Activated T-cell treated with anti-CD3 and anti-CD28 coated beads, Interleukin-2, amount 50 U/mL, for 24 hours (primary cell): ENCODE measurements at places on chromosomes 6 and 20.

GRCh38 chr20:13325033-13325432 is 104.0 kb downstream of the ISM1 start:
- peaks cover 8% of the 10 kb centered on the region for H3K4me1 ChIP-seq
- H3K36me3 ChIP-seq: no peaks in the 10 kb centered on the region
- peaks cover 29% of the 10 kb centered on the region for H3K27me3 ChIP-seq
- no peak for DNase-seq

GRCh38 chr6:137102851-137103492 is 58.2 kb upstream of the IL20RA start:
- H3K27me3 ChIP-seq: no peaks in the 10 kb centered on the region
- no peaks in the 10 kb centered on the region for H3K36me3 ChIP-seq
- DNase-seq: no peak
- H3K27ac ChIP-seq: peak overlapping the region; percentile 20

- H3K4me1 ChIP-seq: peaks cover 74% of the 10 kb centered on the region
- peak overlapping the region; percentile 23 for H3K27ac ChIP-seq
- peak overlapping the region; percentile 18 for H3K4me3 ChIP-seq
- DNase-seq: no peak
Observed at GRCh38 chr6:14121936-14122344, 4.4 kb downstream of the CD83 start.

GRCh38 chr20:57023007-57023406 is 243.4 kb downstream of the BMP7 start:
- H3K4me1 ChIP-seq: no peaks in the 10 kb centered on the region
- DNase-seq: no peak
- H3K4me3 ChIP-seq: no peak overlapping the region

DNA sequence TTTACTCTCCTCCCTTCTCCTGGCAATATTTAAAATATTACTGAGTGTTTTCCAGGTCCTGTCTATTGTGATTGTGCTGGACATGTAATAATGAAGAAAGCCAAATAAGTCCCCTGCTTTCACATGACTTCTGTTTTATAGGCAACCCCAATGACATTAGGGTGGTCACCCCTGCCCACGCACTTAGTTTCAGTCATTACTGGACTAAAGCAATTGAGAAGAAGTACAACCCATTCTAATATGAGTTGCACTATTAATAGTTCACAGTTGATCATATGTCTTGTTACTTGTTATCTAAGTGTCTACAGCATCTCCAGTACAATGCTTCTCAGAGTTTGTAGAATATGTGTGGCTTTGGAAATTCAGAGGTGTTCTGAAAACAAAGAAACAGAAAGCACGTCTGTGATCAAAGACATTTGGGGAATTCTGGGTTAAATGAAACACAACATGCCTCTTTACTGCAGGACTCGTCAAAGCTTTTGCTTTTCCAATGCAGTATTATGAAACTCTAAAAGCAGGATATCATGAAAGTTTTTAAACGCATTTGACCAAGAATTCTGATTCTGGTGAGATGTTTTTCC is 789.5 kb downstream of the DHX35 start:
- no peaks in the 10 kb centered on the region for H3K27me3 ChIP-seq
- no peaks in the 10 kb centered on the region for H3K4me1 ChIP-seq
- DNase-seq: no peak
- H3K36me3 ChIP-seq: no peaks in the 10 kb centered on the region
- H3K4me3 ChIP-seq: no peak overlapping the region

DNA sequence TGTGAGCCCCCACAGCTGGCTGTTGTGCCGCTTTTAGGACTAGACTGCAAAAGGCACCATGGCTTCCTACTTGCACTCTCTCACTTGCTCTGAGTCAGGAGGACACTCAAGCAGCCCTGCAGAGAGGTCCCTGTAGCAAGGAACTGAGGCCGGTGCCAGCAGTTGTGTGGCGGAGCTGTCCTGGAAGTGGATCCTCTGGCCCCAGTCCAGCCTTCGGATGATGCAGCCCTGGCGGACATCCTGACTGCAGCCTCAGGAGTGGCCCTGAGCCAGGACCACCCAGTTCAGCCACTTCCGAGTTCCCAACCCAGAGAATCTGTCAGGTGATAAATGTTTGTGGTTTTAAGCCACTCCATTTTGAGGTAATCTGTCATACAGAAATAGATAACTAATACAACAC is 17.5 kb downstream of the CTCFL start:
- H3K4me1 ChIP-seq: no peaks in the 10 kb centered on the region
- no peak overlapping the region for H3K4me3 ChIP-seq
- peaks cover 29% of the 10 kb centered on the region for H3K27me3 ChIP-seq
- no peaks in the 10 kb centered on the region for H3K36me3 ChIP-seq

- H3K27me3 ChIP-seq: peaks cover 53% of the 10 kb centered on the region
- H3K36me3 ChIP-seq: no peaks in the 10 kb centered on the region
- peak overlapping the region; percentile 23 for H3K4me3 ChIP-seq
- no peak overlapping the region for H3K27ac ChIP-seq
- peak; percentile 55 for DNase-seq
Observed at GRCh38 chr20:45098103-45098773, 2.7 kb downstream of the KCNS1 start.

- no peak overlapping the region for H3K4me3 ChIP-seq
- H3K27me3 ChIP-seq: no peaks in the 10 kb centered on the region
- no peaks in the 10 kb centered on the region for H3K36me3 ChIP-seq
- DNase-seq: no peak
Observed at GRCh38 chr20:61875221-61875885, 190.3 kb downstream of the TAF4 start.

- DNase-seq: no peak
- H3K4me3 ChIP-seq: no peak overlapping the region
- no peaks in the 10 kb centered on the region for H3K4me1 ChIP-seq
- no peaks in the 10 kb centered on the region for H3K36me3 ChIP-seq
- H3K27ac ChIP-seq: no peak overlapping the region
- peaks cover 34% of the 10 kb centered on the region for H3K27me3 ChIP-seq
Observed at GRCh38 chr6:99790679-99791078, 184.0 kb downstream of the PRDM13 start.

- H3K27me3 ChIP-seq: no peaks in the 10 kb centered on the region
- no peak overlapping the region for H3K4me3 ChIP-seq
- DNase-seq: peak; percentile 49
- peaks cover 17% of the 10 kb centered on the region for H3K36me3 ChIP-seq
Observed at GRCh38 chr6:157864185-157864761, 41.2 kb downstream of the SNX9 start.

DNA sequence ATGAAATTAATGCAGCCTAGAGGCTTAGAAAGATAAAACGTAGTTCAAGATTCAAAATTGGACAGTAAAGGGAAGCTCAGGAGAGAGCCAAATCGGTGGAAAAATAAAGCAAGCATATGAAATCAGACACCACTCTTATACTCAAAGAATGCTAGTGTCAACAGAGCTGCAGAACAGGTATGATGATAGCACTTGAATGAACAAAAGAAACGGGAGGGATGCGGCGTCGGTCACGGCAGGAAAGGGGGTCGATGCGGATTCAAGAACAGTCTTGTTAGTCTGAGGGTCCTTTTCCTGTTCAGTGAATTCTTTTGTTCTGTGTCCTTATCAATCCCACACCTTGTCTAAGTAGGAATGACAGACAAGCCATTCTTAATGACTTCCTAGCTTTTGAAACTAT is 114.4 kb downstream of the FOXC1 start:
- no peak overlapping the region for H3K4me3 ChIP-seq
- H3K36me3 ChIP-seq: peaks cover 33% of the 10 kb centered on the region
- no peaks in the 10 kb centered on the region for H3K4me1 ChIP-seq
- no peak overlapping the region for H3K27ac ChIP-seq
- no peaks in the 10 kb centered on the region for H3K27me3 ChIP-seq
- no peak for DNase-seq

GRCh38 chr6:99993533-99994251 is at the start of gene MCHR2:
Gene MCHR2 (minus strand): TSS chr6:99994223. CDS start chr6:99956147, 38,076 bp downstream.
- H3K36me3 ChIP-seq: no peaks in the 10 kb centered on the region
- peaks cover 54% of the 10 kb centered on the region for H3K27me3 ChIP-seq
- H3K27ac ChIP-seq: no peak within 1 kb of the TSS
- DNase-seq: no peak

- H3K27me3 ChIP-seq: no peaks in the 10 kb centered on the region
- no peaks in the 10 kb centered on the region for H3K36me3 ChIP-seq
- no peak for DNase-seq
- no peak overlapping the region for H3K4me3 ChIP-seq
- no peak overlapping the region for H3K27ac ChIP-seq
Observed at GRCh38 chr6:63862486-63863198, 227.0 kb downstream of the PHF3 start.

DNA sequence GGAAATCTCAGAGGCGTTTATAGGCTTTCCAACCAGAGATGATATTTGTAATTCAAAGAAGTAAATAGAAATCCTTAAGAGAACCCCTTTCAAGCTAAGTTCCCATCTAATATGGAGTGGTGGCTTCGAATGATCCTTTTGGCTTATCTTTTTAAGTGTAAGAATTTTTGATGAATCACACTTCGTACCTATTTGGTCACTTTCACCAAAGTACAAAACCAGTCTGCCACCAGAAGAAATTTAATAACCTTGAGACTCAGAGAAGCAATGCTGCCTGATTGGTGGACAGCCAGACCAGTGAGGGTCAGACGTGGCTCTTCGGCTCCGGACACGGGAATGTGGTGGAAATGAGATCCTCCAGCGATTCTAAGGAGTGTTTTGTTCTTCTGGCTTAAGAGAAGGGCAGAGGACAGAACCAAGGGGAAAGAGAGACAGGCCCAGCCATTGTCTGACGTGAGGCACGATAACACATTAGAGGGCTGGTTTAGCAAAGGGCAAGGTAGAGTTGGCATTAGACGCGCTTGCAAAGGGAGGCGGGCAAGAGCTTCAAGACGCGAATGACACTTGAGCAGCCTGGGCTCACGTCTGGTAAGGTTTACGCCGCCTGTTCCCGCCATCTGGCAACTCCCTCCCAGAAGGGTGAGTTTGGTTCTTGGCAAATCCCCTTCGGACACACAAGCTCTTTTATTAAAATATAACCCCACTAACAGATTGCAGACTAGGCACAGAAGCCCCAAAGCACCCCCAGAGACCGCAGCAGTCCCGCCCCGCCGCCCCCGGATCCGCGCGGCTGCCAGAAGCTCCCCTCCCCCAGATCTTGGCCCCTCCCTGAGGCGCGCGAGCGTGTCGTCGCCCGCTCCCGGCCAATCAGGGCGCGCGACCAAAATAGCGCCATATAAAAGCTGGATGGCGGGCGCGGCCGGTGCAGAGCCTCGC is 50.0 kb upstream of the EZR start:
- DNase-seq: peak; percentile 98
- peak overlapping the region; percentile 100 for H3K27ac ChIP-seq
- no peaks in the 10 kb centered on the region for H3K27me3 ChIP-seq
- H3K36me3 ChIP-seq: no peaks in the 10 kb centered on the region

- no peak overlapping the region for H3K27ac ChIP-seq
- DNase-seq: no peak
- no peaks in the 10 kb centered on the region for H3K36me3 ChIP-seq
- peaks cover 6% of the 10 kb centered on the region for H3K27me3 ChIP-seq
- H3K4me3 ChIP-seq: no peak overlapping the region
Observed at GRCh38 chr6:49606721-49607390, 29.8 kb downstream of the RHAG start.

GRCh38 chr6:160464744-160465143 is 116.6 kb downstream of the SLC22A3 start:
- no peaks in the 10 kb centered on the region for H3K36me3 ChIP-seq
- H3K27me3 ChIP-seq: peaks cover 32% of the 10 kb centered on the region
- H3K4me1 ChIP-seq: peaks cover 53% of the 10 kb centered on the region
- H3K27ac ChIP-seq: no peak overlapping the region

DNA sequence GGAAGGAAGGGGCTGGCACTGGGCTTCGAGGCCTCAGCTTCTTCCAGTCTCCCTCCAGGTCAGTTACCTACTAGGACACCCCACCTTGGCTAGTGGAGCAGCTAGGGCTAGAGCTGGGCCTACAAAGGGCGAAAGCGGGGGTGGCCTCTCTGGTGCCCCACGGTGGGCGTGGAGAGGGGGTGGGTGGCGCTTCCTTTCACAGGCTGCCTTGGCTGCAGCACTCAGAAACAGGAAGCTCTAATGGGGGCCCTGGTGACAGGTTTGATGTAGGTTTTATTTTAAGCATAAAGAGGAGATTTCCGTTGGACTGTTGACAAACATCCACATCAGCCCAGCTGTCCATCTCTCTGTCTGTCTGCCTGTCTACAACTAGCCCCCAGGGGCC is 13.4 kb downstream of the FAM110A start:
- peak overlapping the region; percentile 92 for H3K27ac ChIP-seq
- DNase-seq: peak; percentile 67
- peaks cover 8% of the 10 kb centered on the region for H3K36me3 ChIP-seq

GRCh38 chr6:150729188-150729748 is 129.6 kb downstream of the PLEKHG1 start:
- H3K27ac ChIP-seq: no peak overlapping the region
- no peaks in the 10 kb centered on the region for H3K27me3 ChIP-seq
- no peak for DNase-seq
- H3K36me3 ChIP-seq: no peaks in the 10 kb centered on the region

DNA sequence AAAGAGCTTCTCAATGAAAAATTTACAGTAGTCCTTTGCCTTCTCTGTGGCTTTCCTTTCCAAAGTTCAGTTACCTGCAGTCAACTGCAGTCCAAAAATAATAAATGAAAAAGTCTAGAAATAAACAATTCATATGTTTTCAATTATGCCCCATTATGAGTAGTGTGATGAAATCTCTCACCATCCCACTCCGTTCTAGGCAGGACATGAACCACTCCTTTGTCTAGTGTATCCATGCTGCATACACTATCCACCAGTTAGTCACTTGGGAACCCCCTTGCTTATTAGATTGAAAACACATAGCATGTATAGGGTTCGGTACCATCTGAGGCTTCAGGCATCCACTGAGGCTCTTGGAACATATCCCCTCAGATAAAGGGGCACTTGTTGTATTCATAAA is 80.6 kb upstream of the EYA4 start:
- H3K4me1 ChIP-seq: no peaks in the 10 kb centered on the region
- H3K27ac ChIP-seq: no peak overlapping the region
- H3K36me3 ChIP-seq: no peaks in the 10 kb centered on the region
- H3K27me3 ChIP-seq: no peaks in the 10 kb centered on the region
- DNase-seq: no peak

- peaks cover 4% of the 10 kb centered on the region for H3K4me1 ChIP-seq
- no peak for DNase-seq
- no peaks in the 10 kb centered on the region for H3K36me3 ChIP-seq
- H3K27ac ChIP-seq: no peak overlapping the region
- peaks cover 5% of the 10 kb centered on the region for H3K27me3 ChIP-seq
- H3K4me3 ChIP-seq: no peak overlapping the region
Observed at GRCh38 chr6:135833771-135834170, 17.7 kb upstream of the PDE7B start.

- no peak overlapping the region for H3K4me3 ChIP-seq
- H3K27ac ChIP-seq: no peak overlapping the region
- no peaks in the 10 kb centered on the region for H3K27me3 ChIP-seq
- no peaks in the 10 kb centered on the region for H3K36me3 ChIP-seq
- DNase-seq: no peak
- H3K4me1 ChIP-seq: no peaks in the 10 kb centered on the region
Observed at GRCh38 chr20:36181934-36182603, 27.5 kb downstream of the EPB41L1 start.
